ENCODE measurements at places on chromosomes 7 and 10. TPM values are rescaled to one million over a fixed set of nuclear protein-coding genes. Genes with fewer than 3 reads are reported as not detected.

Gene ABCA13
- 0.84 TPM for total RNA-seq

Gene C10orf53
- total RNA-seq: not detected

Gene PRTFDC1
- 2.8 TPM for total RNA-seq

Gene ODAD2
- not detected for total RNA-seq

Gene NUTM2A
- 2.4 TPM for total RNA-seq

Gene MRPS17
- total RNA-seq: 16.0 TPM

Gene PTPN20
- 0.63 TPM for total RNA-seq

Gene GOLGA7B
- 0.28 TPM for total RNA-seq

Gene STAG3
- 0.14 TPM for total RNA-seq

Gene EEF1AKMT2
- 15.2 TPM for total RNA-seq
